ENCODE measurements at places on chromosomes 2 and 18. TPM values are rescaled to one million over a fixed set of nuclear protein-coding genes. Genes with fewer than 3 reads are reported as not detected.

Gene SIX3
- total RNA-seq = not detected

Gene RTP5
- total RNA-seq = not detected

Gene MARCHF4
- total RNA-seq = 77.4 TPM

DNA sequence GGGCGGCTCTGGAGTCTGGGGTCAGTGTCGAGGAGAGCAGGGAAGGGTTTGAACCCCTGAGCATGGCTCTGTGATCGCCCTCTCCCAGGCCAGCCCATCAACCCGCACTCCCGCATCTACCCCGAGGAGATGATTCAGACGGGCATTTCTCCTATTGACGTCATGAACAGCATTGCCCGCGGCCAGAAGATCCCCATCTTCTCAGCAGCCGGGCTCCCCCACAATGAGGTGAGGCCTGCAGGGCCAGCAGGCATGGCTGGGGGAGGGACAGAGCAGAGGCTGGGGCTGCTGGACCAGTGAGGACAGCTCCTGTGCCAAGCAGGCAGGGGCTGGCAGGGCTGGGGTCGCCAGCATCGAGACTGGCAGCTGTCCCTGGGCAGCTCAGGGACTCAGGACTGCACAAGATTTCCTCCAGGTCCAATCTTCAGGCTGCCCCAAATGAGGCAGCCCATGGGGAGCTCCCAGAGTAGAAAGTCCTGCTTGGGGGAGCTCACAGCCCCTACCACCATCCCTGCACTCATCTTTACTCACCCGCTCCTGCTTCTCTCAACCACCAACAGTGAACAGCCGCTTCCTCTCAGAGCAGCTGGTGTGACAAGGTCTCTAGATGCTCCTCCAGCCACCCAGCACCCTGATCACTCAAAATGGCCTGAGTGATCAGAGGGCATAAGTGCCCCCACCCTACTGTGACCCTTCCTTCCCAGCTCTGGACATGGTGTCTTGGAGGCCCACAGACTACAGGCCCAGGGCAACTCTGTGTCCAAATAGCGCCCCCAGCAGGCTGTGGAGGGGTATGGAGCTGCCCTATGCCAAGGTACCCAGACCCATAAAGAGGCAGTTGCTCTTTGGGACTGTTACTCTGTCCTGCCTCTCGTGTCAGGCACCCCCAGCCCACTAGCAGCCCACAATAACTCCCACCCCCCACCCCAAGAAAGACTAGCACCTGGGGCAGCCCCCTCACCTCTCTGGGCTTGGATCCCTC is 18.3 kb upstream of the ANKRD53 start:
- DNase-seq = no peak

GRCh38 chr18:45752681-45753080 is 28.7 kb downstream of the SLC14A1 start:
- DNase-seq = no peak

Data from HFFc6 (cell line).